Suprapubic skin (tissue), 4 donors: ENCODE measurements at places on chromosomes 13 and 19. TPM values are rescaled to one million over a fixed set of nuclear protein-coding genes. Genes with fewer than 3 reads are reported as not detected.

The SPACA4 gene
- 2.1 TPM for total RNA-seq

The PEAK3 gene
- not detected for total RNA-seq

- no peaks in the 10 kb centered on the region for H3K36me3 ChIP-seq
- H3K27ac ChIP-seq, result peak overlapping the region; percentile 77
- no peaks in the 10 kb centered on the region for H3K4me1 ChIP-seq
- no peaks in the 10 kb centered on the region for H3K27me3 ChIP-seq
These were observed 187.1 kb downstream of the TDRD3 start for GRCh38 chr13:60583911-60584753.

DNA sequence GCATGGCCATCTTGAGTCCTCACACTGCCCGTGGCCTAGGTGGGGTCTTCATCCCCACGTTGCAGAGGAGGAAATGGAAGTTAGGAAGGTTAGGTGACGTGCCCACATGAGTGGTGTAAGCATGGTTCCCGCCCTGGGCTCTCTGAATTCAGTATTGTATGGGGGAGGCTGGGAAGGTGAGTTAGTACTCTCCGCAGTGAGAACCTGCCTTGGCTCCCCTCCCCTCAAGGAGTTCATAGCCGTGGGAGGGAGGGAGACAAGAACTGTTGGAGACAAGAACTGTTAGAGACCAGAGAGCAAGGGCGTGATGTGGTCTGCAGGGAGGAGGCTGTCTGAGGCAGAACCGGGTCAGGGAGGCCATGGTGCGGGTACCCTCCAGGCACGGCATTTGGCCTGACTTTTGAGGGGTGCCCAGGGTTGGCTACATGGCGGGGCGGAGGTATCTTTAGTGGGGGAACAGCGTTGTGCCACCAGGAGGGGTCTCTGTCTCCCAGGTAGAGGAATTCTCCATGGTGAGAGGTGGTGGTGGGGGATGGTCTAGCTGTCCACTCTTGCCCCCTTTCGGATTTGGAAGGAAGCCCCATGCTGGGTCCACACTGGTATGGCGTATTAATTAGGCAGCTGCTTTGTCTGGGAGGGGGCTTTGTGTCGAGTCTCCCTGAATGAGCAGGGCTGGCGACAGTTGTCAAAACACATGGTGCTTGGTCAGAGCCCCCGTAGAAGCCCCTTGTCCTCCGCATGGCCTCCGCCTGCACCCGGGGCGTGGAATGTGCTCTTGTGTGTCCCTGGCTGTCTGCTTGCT is 45.8 kb downstream of the CAPN12 start:
- no peak for DNase-seq
- peak overlapping the region; percentile 84 for H3K27ac ChIP-seq
- peaks cover 92% of the 10 kb centered on the region for H3K4me1 ChIP-seq
- peaks cover 30% of the 10 kb centered on the region for H3K36me3 ChIP-seq

GRCh38 chr19:870963-871401 is 11.5 kb downstream of the CFD start:
- no peak overlapping the region for H3K27ac ChIP-seq
- no peak for DNase-seq
- no peak overlapping the region for H3K4me3 ChIP-seq
- no peaks in the 10 kb centered on the region for H3K27me3 ChIP-seq

- H3K36me3 ChIP-seq, result no peaks in the 10 kb centered on the region
- no peak overlapping the region for H3K27ac ChIP-seq
- no peak for DNase-seq
- H3K4me1 ChIP-seq, result peaks cover 9% of the 10 kb centered on the region
- H3K27me3 ChIP-seq, result no peaks in the 10 kb centered on the region
These were observed 167.3 kb downstream of the FLT1 start for GRCh38 chr13:28327373-28328270.

- H3K4me3 ChIP-seq, result no peak overlapping the region
- H3K4me1 ChIP-seq, result peaks cover 2% of the 10 kb centered on the region
- H3K27ac ChIP-seq, result no peak overlapping the region
- no peaks in the 10 kb centered on the region for H3K36me3 ChIP-seq
- peaks cover 64% of the 10 kb centered on the region for H3K27me3 ChIP-seq
These were observed 12.1 kb downstream of the SOX1 start for GRCh38 chr13:112078879-112079531.

DNA sequence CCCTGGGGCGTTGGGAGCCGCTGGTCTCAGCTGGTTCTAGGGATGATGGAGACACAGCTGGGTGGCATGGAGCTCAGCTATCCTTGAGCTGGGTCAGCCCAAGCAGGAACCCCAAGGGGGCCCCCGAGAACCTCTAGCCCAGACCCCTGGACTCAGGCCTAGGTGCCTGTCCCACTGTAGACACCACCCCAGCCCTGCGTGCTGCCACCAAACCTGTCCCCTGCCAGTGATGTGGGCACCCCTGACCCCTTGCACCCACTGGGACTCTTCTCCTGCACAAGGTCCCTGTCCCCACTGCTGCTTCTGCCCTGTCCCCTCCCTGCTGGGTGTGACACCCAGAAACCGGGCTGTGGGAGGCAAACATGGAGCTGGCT is 26.8 kb downstream of the CEBPA start:
- H3K4me3 ChIP-seq, result no peak overlapping the region
- no peaks in the 10 kb centered on the region for H3K27me3 ChIP-seq

DNA sequence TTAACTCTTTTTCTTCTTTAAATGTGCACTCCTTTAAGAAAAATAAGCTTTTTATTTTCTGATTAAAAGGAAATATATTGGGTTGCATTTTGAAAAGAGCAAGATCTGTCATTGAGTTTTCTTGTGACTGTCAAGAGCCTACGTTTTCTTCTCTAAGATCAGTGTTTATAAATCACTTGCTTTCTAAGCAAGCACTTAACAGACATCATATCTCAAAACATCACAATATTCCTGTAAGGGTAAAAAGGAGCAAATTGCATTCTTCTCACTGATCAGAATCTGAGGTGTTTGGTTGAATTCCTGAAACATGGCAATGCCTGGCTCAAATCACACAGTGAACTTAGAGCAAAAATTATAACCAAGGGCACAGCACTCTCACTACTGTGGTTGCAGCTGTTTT is 231.3 kb downstream of the PCDH17 start:
- no peaks in the 10 kb centered on the region for H3K27me3 ChIP-seq
- H3K27ac ChIP-seq, result no peak overlapping the region
- no peak overlapping the region for H3K4me3 ChIP-seq
- no peak for DNase-seq
- no peaks in the 10 kb centered on the region for H3K36me3 ChIP-seq
- no peaks in the 10 kb centered on the region for H3K4me1 ChIP-seq

- H3K36me3 ChIP-seq, result no peaks in the 10 kb centered on the region
- H3K27me3 ChIP-seq, result no peaks in the 10 kb centered on the region
- H3K4me1 ChIP-seq, result no peaks in the 10 kb centered on the region
- H3K27ac ChIP-seq, result no peak overlapping the region
- no peak for DNase-seq
These were observed 155.8 kb downstream of the URI1 start for GRCh38 chr19:30097746-30098280.

GRCh38 chr19:53586277-53586691 is 45.5 kb upstream of the DPRX start:
- H3K27me3 ChIP-seq, result no peaks in the 10 kb centered on the region
- no peaks in the 10 kb centered on the region for H3K36me3 ChIP-seq
- H3K4me1 ChIP-seq, result no peaks in the 10 kb centered on the region

- no peak overlapping the region for H3K4me3 ChIP-seq
- no peaks in the 10 kb centered on the region for H3K36me3 ChIP-seq
- DNase-seq, result no peak
- H3K27me3 ChIP-seq, result peaks cover 25% of the 10 kb centered on the region
- no peak overlapping the region for H3K27ac ChIP-seq
These were observed 5.7 kb upstream of the SHKBP1 start for GRCh38 chr19:40571005-40571318.

- H3K4me1 ChIP-seq, result no peaks in the 10 kb centered on the region
- no peak overlapping the region for H3K27ac ChIP-seq
- DNase-seq, result no peak
- H3K4me3 ChIP-seq, result no peak overlapping the region
These were observed 28.4 kb upstream of the ENOX1 start for GRCh38 chr13:43815204-43815603.

- H3K4me3 ChIP-seq, result no peak overlapping the region
- H3K27ac ChIP-seq, result no peak overlapping the region
- no peaks in the 10 kb centered on the region for H3K36me3 ChIP-seq
- no peak for DNase-seq
These were observed 118.3 kb downstream of the SHISA2 start for GRCh38 chr13:25933520-25933919.

DNA sequence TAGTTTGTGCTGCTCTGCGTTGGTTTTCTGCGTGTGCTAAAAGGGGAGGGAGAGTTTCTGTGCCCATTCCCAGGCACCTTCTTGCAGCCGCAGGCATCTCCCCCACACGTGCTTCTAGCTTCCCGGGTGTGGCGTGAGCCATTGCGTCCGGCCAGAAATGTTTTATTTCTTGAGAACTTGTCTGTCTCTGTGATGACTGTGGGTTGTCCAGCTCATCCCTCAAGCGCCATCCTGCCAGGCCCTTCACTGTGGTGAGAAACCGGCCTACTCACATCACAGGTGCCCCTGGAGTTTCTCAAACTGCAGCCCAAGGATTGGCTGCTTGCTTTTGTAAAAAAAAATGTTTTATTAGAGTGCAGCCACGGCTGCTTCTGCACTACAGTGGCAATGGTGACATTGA is 24.2 kb downstream of the EPN1 start:
- H3K36me3 ChIP-seq, result peaks cover 58% of the 10 kb centered on the region
- DNase-seq, result peak; percentile 38
- no peak overlapping the region for H3K27ac ChIP-seq
- H3K4me1 ChIP-seq, result no peaks in the 10 kb centered on the region
- H3K4me3 ChIP-seq, result no peak overlapping the region

- no peak overlapping the region for H3K27ac ChIP-seq
- peak overlapping the region; percentile 50 for H3K4me3 ChIP-seq
- peaks cover 17% of the 10 kb centered on the region for H3K4me1 ChIP-seq
- peaks cover 41% of the 10 kb centered on the region for H3K27me3 ChIP-seq
These were observed 62.2 kb downstream of the CCNE1 start for GRCh38 chr19:29873801-29874575.

DNA sequence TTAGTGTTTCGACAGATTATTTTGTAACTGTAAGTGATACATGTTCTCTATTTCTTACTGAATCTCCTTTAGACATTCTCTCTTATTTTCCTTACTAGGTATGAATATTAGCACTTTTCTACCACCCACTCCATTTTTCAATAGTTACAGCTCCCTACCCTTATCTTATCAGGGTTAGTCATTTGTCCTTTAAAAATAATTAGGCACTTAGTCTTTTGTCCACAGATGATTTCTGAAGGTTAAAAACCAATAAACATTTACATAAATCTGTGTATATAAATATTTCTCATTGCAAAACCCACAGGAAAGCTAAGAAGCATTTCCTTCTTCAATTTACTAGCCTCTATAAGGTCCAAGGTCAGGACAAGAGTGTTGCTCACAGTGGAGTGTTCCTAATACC is 624.1 kb upstream of the MIR17HG start:
- no peaks in the 10 kb centered on the region for H3K4me1 ChIP-seq
- no peak overlapping the region for H3K4me3 ChIP-seq
- no peaks in the 10 kb centered on the region for H3K27me3 ChIP-seq
- no peak for DNase-seq

DNA sequence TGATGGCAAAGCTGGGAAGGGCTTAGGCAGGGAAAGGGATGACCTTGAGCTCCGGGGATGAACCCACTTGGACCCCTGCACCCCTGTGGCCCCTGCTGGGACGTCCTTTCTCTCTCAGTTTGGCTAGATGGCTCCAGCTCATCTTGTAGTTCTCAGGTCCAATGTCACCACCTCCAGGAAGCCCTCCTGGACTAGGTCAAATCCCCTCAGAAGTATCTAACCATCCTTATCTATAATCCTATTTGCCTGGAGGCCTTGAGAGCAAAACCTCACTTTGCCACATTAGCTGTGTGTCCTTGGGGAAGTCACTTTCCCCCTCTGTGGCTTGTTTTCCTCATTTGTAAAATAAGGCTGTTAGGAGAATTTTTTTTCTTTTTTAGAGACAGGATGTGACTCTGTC is 42.7 kb upstream of the NFIC start:
- H3K27ac ChIP-seq, result no peak overlapping the region
- H3K4me3 ChIP-seq, result no peak overlapping the region
- DNase-seq, result no peak
- no peaks in the 10 kb centered on the region for H3K4me1 ChIP-seq
- peaks cover 38% of the 10 kb centered on the region for H3K27me3 ChIP-seq

DNA sequence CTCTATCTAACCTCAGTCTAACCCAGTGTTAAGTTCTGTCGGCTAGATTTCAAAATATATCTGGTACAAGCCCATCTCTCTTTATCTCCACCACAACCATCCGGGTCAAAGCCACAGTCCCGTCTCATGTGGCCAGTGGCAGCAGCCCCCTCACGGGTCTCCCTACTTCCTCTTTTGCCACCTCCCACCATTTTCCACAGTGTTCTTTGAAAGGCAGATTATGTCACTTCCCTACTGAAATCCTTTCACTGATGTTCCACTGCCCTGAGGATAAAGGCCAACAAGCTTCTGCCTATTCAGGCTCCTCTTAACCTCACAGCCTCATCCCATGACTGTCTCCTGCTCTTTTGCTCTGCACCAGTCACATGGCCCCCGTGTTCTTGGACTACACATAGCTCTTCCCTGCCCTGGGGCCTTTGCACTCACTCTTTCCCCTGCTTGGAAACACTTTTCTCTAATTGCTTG is 117.2 kb downstream of the UBL3 start:
- no peak for DNase-seq
- no peak overlapping the region for H3K27ac ChIP-seq
- H3K4me3 ChIP-seq, result no peak overlapping the region
- H3K4me1 ChIP-seq, result peaks cover 8% of the 10 kb centered on the region
- H3K27me3 ChIP-seq, result no peaks in the 10 kb centered on the region

GRCh38 chr19:2114218-2114617 is 17.5 kb downstream of the IZUMO4 start:
- no peak overlapping the region for H3K27ac ChIP-seq
- DNase-seq, result no peak
- H3K27me3 ChIP-seq, result no peaks in the 10 kb centered on the region
- no peaks in the 10 kb centered on the region for H3K4me1 ChIP-seq
- no peak overlapping the region for H3K4me3 ChIP-seq
- H3K36me3 ChIP-seq, result peaks cover 100% of the 10 kb centered on the region

DNA sequence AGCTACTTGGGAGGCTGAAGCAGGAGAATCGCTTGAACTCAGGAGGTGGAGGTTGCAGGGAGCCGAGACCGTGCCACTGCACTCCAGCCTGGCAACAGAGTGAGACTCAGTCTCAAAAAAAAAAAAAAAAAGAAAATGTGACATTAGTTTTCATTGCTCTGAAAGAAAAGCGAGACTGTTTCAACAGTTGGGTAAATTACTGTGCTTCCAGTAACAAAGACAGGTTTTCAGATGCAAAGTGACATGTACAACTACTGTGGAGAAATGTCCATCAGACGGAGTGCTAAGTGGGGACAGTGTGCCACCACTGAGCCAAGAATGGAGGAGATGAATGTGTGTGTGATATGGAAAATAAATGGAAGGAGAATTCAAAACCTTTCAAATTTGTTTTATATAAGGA is 24.2 kb upstream of the SLC15A1 start:
- no peaks in the 10 kb centered on the region for H3K4me1 ChIP-seq
- no peak overlapping the region for H3K4me3 ChIP-seq
- no peak overlapping the region for H3K27ac ChIP-seq
- no peaks in the 10 kb centered on the region for H3K36me3 ChIP-seq

- H3K27me3 ChIP-seq, result no peaks in the 10 kb centered on the region
- no peak overlapping the region for H3K27ac ChIP-seq
- no peaks in the 10 kb centered on the region for H3K36me3 ChIP-seq
- no peak overlapping the region for H3K4me3 ChIP-seq
- H3K4me1 ChIP-seq, result no peaks in the 10 kb centered on the region
These were observed 26.9 kb downstream of the MZT1 start for GRCh38 chr13:72700509-72700908.

GRCh38 chr19:16208847-16209665 is 11.3 kb downstream of the AP1M1 start:
- H3K4me3 ChIP-seq, result no peak overlapping the region
- peaks cover 85% of the 10 kb centered on the region for H3K36me3 ChIP-seq
- H3K27me3 ChIP-seq, result no peaks in the 10 kb centered on the region
- H3K4me1 ChIP-seq, result no peaks in the 10 kb centered on the region
- DNase-seq, result no peak

GRCh38 chr19:4393947-4394590 is 6.3 kb downstream of the SH3GL1 start:
- H3K27me3 ChIP-seq, result no peaks in the 10 kb centered on the region
- DNase-seq, result no peak
- H3K4me1 ChIP-seq, result peaks cover 88% of the 10 kb centered on the region
- H3K4me3 ChIP-seq, result no peak overlapping the region
